ENCODE measurements at places on chromosomes 12 and 14.
A peak's percentile ranks its signal among the peaks of the same experiment; 100 is the strongest.

GRCh38 chr14:69363055-69363454 lies 35.0 kb downstream of the ERH start:
- no peak for DNase-seq

GRCh38 chr14:55170526-55170925 lies 20.9 kb downstream of the DLGAP5 start:
- DNase-seq: no peak

GRCh38 chr12:51023625-51024382 lies 2.4 kb downstream of the SLC11A2 start:
- no peak for DNase-seq

DNA sequence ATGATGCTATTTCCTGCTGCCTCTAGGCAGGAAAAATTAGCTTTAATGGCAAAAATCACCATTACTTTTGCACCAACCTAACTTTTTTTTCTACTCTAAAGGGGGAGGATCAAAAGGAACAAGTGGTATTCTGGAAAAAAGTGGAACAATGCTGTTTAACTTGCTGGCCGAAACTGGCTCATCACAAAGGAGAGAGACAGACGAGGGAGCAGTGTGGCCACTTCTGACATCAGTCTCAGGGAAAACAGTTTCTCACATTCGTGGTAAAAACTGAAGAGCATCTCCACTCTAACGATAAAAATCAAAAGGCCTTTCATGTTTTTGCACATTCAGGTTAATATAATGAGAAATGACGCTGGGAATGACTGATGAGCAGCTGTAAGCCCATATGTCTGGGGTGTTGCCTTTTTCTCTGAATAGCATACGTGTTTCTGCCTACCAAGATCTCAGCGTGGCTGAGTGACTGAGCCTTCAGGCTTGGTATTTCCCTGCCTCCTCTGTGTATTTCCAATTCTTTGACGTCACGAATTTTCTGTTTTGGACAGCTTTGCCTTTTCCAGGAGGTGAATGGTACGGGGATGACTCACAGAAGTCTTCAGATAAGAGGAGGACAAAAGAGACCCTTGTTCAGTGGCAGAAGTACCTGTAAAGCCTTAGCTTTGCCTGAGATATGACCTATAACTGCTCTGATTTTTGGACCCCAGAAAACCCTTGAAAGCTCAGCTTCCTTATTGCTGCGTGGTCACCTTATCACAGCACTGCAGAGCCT lies 358.8 kb downstream of the GLT1D1 start:
- no peak for DNase-seq

DNA sequence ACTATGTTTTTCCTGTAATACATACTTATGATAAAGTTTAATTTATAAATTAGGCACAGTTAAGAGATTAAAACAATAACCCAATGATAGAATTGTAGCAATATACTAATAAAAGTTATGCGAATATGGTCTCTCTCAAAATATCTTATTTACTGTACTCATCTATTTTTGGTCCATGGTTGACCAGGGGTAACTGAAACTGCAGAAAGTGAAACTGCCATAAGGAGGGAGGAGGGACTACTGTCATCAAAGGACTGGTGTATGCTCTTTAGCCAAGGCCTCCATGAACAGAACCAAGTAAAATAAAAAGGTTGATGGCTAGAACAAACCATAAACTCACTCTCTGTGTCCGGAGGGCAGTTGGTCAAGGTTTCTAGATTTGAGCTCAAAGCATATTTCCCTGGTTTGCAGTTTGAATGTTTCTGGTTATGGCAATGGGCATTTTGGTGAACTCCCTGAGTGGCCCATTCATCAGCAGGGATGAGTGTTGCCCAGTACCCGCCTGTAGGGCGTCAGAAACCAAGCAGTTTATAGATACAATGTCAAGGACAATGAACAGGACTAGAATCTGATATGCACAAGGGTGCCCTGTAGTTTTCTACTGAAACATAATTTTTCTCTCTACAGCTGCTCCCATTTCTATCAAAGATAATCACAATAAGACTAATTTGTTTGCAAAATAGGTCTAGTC lies 19.8 kb downstream of the LEMD3 start:
- no peak for DNase-seq

- DNase-seq: no peak
Measured at GRCh38 chr12:121568518-121568917, 12.3 kb downstream of the KDM2B start.

GRCh38 chr12:65606008-65606766 lies 218.1 kb upstream of the HMGA2 start:
- no peak for DNase-seq

DNA sequence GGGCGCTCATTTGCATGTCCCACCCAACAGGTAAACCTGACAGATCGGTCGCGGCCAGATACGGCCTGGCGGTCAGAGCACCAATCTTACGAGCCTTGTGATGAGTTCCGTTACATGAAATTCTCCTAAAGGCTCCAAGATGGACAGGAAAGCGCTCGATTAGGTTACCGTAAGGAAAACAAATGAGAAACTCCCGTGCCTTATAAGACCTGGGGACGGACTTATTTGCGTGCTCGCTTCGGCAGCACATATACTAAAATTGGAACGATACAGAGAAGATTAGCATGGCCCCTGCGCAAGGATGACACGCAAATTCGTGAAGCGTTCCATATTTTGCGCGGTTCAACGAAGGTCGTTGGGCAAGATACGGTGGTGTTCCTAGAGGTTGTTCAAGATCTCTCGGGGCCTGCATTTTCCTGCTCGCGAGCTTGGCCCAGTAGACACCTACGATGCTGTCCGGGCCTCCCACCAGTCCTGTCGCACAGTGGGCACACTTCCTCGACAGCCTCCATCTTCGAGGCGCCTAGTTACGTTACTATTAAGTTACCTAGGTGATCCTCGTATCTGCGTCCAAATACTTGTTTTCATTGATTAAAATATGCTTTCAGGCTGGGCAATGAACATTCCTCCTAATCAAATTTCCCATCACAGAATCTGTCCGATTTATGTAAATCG lies at the start of gene RNU6-7:
RNU6-7 (plus strand) TSS at position 230 of the 675 bp plus-strand sequence.
- peak; percentile 29 for DNase-seq

DNA sequence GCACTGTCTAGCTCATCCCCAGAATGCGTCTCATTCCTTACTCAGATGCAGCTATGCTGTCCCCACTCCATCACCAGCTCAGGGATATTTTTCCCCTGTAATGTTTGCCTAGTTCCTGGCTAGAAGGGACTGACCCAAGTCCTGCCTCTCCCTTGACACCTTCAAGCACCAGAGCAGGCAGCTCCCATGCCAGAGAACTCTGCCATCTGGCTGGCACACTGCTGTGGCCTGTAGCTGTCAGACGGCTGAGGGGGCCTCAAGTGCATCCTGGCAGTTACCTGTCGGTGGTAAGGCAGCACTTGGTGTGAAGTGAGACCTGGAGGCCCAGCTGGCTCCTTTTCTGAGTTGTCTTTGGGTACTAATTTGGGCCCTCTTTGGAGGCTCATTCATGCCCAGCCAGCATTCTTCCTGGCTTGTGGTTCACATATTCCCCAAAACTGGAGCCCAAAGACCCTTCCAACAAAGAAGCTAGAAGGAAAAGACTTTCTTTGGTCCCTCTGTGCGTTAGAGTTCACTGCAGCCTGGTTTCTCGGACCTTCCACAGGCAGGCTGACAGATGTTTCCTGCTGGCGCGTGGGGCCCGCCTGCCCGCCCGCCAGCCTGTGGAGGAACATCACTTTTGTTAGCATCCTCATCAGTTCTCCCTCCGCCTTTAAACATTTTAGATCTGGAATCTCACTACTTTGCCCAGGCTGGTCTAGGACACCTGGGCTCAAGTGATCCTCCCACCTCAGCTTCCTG lies 33.0 kb downstream of the RNF34 start:
- no peak for DNase-seq

GRCh38 chr12:50415899-50416479 lies 15.3 kb downstream of the LARP4 start:
- peak; percentile 24 for DNase-seq

- no peak for DNase-seq
Measured at GRCh38 chr14:52078721-52079120, 9.9 kb upstream of the NID2 start.

DNA sequence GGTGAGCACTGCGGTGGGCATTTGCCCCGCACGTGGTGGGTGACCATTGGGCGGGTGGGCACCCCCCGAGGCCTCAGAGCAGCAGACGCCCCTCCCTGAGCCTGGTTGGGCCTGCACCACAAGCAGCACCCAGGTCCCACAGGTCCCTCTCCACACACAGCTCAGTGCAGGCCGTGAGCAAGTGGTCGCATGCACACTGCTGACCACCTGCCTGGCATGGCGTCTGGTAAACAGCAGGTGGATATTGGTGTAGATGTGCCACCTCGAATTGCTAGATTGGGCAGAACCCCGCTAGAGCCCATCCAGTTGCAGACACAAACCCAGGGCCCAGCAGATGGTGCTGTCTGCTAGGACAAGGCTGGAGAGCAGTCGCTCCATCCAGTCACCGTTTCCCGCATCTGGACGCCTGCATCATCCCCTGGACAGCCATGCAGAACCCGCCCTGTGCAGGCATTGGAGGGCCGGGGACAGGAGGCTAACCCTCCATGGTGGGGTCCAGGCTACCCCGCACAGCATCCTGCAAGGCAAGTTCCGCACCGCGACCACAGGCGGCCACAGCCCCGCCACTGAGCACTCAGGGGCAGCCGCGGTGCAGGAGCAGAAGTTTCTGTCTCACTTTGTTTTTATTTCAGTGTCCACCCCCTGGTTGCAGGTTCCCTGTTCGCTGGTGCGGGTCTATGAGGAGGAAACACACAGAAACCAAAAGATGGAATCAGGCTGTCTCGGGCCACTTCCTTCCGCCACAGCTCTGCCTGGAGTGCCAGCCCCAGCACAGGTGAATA lies 45.6 kb upstream of the RIMBP2 start:
- DNase-seq: peak; percentile 63

DNA sequence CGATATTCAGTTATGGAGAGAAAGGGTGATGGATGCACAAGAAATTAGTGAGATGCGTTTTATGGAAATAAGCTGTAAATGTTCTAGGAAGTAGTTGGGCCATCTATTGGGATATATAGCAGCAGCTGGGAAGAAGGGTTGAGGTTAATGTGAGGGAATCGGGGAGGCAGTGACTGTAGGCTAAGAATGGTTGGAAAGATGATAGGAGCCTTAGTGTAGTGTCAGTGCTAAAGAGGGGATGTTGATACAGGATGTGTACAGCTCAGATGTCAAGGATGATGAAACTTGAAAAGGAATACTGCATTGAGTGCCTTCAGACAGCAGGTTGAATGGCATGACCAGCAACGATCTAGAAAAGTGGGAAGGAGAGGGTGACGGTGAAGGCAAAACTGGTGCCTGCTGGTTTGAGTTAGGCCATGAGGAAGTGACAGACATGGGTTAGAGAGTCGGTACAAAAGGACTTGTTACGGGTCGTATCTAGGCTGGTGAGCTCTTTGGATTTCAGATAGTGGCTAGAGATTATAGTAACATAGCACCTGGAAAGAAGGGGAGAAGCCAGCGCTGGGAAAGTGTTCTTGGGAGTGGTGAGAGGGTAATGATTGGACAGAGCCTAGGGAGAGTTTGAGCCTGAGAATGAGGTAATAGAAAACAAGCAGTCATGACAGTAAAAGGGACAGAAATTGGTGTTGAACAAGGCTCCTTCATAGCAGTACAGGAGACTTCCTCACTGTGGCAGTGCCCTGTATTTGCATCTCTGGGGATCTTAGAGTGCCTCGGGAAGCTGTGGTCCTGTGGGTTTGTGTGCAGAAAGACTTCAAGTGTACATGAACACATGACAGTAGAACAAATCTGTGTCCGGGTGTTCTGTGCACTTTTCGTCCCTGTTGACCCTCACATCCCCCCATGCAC lies 9.6 kb downstream of the MARS1 start:
- no peak for DNase-seq

DNA sequence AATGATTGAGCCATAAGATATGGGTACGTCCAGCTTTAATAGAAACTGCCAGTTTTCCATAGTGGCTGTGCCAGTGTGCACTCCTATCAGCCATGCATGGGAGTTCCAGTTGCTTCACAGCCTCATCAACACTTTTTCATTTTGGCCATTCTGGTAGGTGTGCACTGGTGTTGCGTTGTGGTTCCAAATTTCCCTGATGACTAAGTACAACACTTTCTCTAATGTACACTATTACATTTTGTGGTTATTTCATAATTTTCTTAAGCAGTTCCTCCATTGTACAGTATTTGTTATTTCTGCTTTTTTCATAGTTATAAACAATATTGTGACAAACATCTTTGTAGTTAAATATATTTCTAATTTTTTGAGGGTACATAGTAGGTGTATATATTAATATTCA lies 21.5 kb upstream of the OAS1 start:
- no peak for DNase-seq

GRCh38 chr12:110809149-110809548 lies 37.6 kb upstream of the CCDC63 start:
- DNase-seq: no peak

DNA sequence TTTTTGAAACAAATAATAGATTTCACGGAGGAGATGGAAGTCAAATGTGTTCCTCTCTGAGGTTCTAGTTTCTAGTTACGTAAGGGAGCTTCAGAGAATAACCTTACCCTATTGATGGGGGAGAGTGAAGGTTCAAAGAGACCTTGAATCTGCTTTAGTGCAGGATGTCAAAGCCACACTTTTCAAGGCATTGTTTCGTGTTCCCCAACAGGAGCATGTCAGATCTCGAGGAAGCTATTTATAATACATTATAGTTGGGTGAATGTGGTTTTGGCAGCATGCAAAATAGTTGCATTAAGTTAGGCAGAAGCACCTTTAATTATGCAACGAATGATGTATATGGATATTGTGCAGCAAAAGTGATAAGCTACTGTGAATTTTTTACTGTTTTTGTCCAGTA lies 614.9 kb downstream of the SLC16A7 start:
- no peak for DNase-seq

GRCh38 chr12:13258197-13258596 lies 61.7 kb downstream of the EMP1 start:
- no peak for DNase-seq

DNA sequence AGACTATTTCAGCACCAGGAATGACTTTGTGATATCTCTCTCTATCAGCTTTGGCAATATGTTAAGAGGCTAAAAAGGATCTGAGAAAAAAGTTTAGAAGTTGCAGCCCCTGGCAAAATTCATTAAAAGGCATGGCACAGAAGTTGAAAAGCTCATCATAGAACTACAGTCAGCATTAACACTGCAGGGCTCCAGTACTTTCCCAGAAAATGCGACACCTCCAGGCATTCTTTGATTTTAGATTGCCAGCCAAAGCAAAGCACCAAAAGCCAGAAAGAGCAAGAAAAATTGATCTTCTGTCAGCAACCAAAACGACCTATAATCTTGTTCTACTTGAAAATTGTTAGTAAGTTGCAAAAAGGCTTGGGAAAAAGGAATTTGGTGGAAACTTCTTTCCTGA lies 713.5 kb downstream of the FSCB start:
- no peak for DNase-seq

- no peak for DNase-seq
Measured at GRCh38 chr12:104263026-104263425, 40.5 kb upstream of the EID3 start.

- peak; percentile 64 for DNase-seq
Measured at GRCh38 chr14:61695695-61696527, 598 bp downstream of the HIF1A start.

- no peak for DNase-seq
Measured at GRCh38 chr14:31170411-31170810, 37.2 kb downstream of the HECTD1 start.

GRCh38 chr14:91998667-91999570 lies 40.9 kb downstream of the TRIP11 start:
- DNase-seq: peak; percentile 37
